ENCODE measurements at places on chromosomes 6 and 20.

DNA sequence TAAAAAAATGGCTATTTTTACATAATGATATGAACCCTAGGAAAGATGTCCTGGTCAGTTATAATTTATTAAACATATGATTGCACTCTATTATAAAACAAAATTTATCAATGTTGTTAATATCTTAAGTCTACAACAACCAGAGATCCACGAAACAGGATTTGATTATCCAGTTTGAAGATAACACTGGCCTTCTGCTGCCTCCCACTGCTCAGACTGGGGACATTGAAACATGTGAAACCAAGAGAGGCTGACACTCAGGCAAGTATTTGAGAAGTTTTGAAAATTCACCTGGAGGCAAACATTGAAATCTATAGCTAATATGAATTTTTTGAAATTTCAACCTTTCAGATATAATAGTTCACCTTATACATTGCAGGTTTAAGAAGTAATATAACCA is 219.3 kb upstream of the HSF2 start:
- no peak for DNase-seq

- DNase-seq = no peak
These were observed 31.5 kb upstream of the TGM2 start for GRCh38 chr20:38196592-38196991.

DNA sequence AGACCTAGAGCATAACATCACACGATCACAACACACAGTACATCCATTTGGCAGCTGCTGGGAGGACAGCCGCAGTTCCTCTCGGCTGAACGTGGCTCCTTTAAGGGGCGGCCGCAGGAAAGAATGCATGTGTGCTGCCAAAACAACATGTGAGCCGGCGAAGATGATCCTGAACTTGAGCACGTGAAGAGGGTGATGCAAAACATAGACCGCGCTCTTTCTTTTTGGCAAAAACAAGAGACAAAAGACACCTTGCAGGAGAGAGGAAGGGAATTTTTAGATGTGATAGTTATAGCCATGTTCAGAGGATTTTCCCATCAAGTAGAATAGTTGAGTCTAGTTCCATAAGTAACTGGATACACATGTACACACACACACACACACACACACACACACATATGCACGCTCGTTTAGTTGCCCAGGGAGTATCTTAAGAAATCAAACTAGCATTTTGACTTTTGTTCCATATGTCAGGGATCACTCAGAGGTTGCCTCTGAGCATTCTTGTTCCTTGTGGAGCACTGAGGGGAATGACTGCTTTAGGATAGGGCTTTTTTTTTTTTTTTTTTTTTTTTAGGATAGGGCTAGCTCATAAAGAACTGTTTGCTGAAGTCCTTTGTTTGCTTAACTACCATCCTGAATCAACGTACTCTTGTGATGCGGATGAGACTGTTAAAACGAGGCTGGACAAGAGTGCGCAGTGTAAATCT is 21.7 kb upstream of the RANBP9 start:
- DNase-seq = no peak

GRCh38 chr6:116761779-116762178 is 3.7 kb downstream of the FAM162B start:
- no peak for DNase-seq

GRCh38 chr20:63709149-63709527 is 1.3 kb downstream of the ZGPAT start:
- DNase-seq = no peak

DNA sequence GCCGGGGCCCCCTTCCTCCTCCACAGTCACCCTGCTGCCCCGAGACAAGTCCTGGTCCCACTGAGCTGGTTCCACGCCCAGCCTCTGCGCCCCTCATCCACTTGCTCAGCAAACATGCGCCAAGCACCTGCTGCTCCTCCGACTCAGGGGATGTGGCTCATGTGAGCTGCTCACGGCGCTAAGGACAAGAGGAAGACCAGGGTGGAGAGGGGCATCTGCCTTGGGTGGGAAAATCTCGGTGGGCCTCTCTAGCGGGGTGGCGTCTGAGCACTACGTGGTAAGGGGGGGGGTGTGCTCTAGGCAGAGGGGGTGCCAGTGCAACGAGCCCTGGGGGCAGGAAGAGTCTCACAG is 4.5 kb downstream of the LAMA5 start:
- no peak for DNase-seq

- DNase-seq = peak; percentile 40
These were observed 42.5 kb upstream of the PNISR start for GRCh38 chr6:99467509-99468106.

DNA sequence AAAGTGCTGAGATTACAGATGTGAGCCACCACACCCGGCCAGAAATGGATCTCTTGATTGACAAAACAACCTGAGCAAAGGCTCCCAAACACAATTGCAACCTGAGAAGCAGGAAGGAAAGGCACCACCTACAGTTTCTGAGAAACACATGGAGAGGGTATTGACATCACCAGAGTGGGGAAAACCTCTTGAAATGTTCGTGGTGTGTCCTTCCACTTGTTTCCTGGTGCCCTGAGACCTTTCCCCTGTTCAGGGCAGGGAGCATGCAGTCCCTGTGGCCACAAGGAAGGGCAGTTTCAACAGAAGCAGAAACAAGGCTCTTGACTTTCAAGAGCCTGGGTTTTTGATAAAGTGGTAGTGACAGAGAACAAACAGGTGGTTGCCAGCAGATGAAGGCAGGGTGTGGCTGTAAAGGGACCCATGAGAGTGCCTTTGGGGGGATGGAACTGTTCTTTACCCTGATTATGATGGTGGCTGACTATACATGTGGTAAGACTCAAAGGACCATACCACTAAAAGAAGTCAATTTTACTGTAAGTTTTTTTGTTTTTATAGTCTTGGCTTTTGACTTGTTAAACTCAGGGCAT is 3.2 kb upstream of the BPIFA1 start:
- DNase-seq = no peak

GRCh38 chr6:169626649-169627048 is 75.2 kb downstream of the WDR27 start:
- DNase-seq = no peak

GRCh38 chr6:42742116-42742894 is 3.6 kb downstream of the TBCC start:
- DNase-seq = no peak

DNA sequence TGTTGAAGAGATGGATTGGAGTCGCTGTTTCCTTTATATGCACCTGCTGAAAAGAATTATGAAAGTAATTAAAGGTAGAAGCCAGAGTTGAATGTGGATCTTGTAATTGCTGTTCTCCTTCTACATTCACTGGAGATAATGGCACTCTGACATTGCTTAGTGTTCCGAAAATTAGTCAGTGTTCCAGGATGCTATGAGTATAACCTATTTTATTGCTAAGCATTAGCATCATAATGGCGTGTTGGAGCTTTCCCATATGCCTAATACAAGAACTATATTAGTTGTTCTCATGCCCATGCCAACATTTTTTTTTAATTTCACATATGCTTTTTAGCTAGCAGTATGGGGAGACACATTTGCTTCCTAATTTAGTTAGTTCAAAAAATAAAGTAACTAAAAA is 236.4 kb downstream of the ARHGAP18 start:
- no peak for DNase-seq

DNA sequence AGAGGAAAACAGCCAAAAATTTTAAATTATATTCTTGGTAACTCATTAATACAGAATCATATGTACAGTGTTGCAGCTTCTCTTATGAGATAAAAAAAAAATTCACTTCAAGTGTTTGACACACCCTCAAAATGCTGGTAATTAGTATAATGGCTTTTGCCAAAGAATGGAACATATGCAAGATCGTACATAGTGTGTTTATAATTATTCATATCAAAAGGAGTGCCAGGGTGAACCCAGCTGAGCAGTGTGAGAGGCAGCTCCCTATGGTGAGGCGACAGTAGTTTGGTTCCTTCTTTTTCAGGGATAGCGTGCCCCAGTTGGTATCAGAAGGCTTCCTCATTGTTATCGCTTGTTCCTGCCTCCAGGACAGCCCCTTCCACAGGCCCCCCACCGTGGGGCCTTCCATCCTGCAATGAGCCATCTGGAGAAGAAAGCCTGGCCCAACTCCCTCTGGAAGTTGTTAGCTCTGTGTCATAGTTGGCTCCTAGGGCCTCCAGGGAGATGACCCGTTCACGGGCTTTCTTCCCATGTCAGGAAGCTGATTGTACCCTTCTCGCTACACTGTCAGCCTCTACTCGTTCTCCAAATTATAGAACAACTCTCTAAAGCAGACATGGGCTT is 150.7 kb downstream of the FRK start:
- DNase-seq = no peak

DNA sequence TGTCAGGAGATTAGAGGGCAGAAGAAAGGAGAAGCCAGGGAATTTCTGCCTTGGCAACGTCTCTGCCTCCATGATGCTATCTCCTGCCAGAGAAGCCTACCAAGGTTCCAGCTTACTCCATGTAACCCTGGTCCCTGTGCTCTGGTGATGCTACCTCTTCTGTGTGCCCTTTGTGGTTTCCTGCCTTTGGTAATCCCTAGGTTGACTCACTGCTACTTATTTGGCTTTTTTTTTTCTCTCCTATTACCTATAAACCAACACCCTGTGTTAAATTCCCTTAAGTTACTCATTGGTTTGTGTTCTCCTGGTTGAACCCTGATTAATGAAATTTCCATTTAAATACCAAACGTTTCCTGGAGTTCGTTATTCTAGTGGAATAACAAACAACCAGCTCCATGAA is 527.8 kb upstream of the FLRT3 start:
- DNase-seq = no peak

- DNase-seq = no peak
These were observed 172.8 kb downstream of the BACH2 start for GRCh38 chr6:90123831-90124230.

- DNase-seq = peak; percentile 11
These were observed 301.8 kb upstream of the ID4 start for GRCh38 chr6:19535351-19535750.

DNA sequence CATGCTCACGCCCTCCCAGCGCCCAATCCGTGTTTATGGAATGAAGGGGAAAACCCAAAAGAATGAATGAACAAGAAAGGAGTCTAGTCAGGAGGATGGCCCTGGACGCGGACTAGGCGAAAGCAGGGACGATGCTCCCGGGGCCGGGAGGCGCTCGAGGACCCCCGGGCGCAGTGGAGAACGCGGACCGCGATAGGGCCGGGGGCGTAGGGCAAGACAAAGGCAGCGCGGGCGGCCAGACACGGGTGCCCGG is 758 bp downstream of the GCLC start:
- DNase-seq = no peak

- no peak for DNase-seq
These were observed at the start of gene RSPO3 for GRCh38 chr6:127118298-127119101. RSPO3 (plus strand) TSS chr6:127118671; CDS start chr6:127119193, 522 bp downstream.

DNA sequence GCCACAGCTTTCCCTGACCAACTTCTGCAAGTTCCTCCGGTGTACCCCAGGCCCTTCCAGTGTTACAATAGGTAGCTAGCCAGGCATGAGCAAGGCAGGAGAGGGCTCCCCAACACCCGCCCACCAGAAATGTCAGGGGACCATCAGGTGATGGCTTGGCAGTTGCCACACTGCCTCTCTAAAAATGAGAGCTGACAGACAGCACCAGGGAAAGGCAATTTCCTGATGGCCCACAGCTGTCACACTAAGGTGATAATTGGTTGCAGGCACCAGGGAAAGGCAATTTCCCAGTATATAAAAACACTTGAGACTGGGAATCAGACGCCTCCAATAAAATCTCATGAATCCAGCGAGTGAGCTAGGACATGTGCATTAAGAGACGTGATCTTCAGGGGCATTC is 49.9 kb downstream of the PXDC1 start:
- no peak for DNase-seq

Data from pons (tissue), 1 donor.